Vagina (tissue), 2 donors: ENCODE measurements at places on chromosomes 2 and 18. TPM values are rescaled to one million over a fixed set of nuclear protein-coding genes. Genes with fewer than 3 reads are reported as not detected.

- no peak within 1 kb of the TSS for H3K27ac ChIP-seq
- peaks cover 9% of the 10 kb centered on the region for H3K4me1 ChIP-seq
- H3K27me3 ChIP-seq: no peaks in the 10 kb centered on the region
- no peaks in the 10 kb centered on the region for H3K36me3 ChIP-seq
Measured at GRCh38 chr18:4455113-4455811, at the start of gene DLGAP1. Gene DLGAP1 (minus strand): TSS chr18:4455307.

DNA sequence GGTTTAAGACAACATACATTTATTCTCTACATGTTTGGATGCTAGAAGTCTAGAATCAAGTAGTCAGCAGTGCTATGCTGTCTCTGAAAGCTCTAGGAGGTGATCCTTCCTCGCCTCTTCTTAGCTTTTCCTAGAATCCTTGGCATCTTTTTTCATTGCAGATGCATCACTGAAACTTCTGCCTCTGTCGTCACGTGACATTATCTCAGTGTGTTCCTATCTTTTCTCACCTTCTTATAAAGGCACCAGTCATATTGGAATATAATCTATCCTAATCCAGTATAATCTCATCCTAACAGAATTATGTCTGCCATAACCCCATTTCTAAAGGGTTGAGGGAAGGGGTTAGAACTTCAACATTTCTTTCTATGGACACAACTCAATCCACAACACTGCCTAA is 851.2 kb upstream of the CRIM1 start:
- H3K4me1 ChIP-seq: no peaks in the 10 kb centered on the region
- no peaks in the 10 kb centered on the region for H3K36me3 ChIP-seq
- no peak overlapping the region for H3K4me3 ChIP-seq
- no peak overlapping the region for H3K27ac ChIP-seq
- H3K27me3 ChIP-seq: no peaks in the 10 kb centered on the region

GRCh38 chr2:64485331-64485730 is 31.4 kb downstream of the LGALSL start:
- DNase-seq: no peak
- H3K27me3 ChIP-seq: no peaks in the 10 kb centered on the region
- H3K4me3 ChIP-seq: no peak overlapping the region
- H3K4me1 ChIP-seq: peaks cover 13% of the 10 kb centered on the region

GRCh38 chr2:160402501-160402900 is 91.1 kb downstream of the RBMS1 start:
- H3K27me3 ChIP-seq: no peaks in the 10 kb centered on the region
- DNase-seq: no peak
- no peak overlapping the region for H3K4me3 ChIP-seq
- H3K4me1 ChIP-seq: peaks cover 85% of the 10 kb centered on the region

GRCh38 chr18:72456802-72457201 is 87.3 kb downstream of the CBLN2 start:
- no peak overlapping the region for H3K4me3 ChIP-seq
- DNase-seq: no peak
- H3K4me1 ChIP-seq: no peaks in the 10 kb centered on the region

- no peaks in the 10 kb centered on the region for H3K36me3 ChIP-seq
- peaks cover 20% of the 10 kb centered on the region for H3K4me1 ChIP-seq
- H3K27ac ChIP-seq: no peak overlapping the region
Measured at GRCh38 chr2:68429311-68429826, 37.7 kb downstream of the FBXO48 start.

GRCh38 chr18:57627488-57627887 is 5.9 kb upstream of the NARS1 start:
- H3K4me1 ChIP-seq: peaks cover 14% of the 10 kb centered on the region
- H3K27me3 ChIP-seq: no peaks in the 10 kb centered on the region
- DNase-seq: no peak
- H3K36me3 ChIP-seq: no peaks in the 10 kb centered on the region

Gene ANKRD62
- 1.2 TPM for total RNA-seq

Gene TUBB6
- total RNA-seq: 450 TPM

- H3K27me3 ChIP-seq: no peaks in the 10 kb centered on the region
- H3K4me1 ChIP-seq: no peaks in the 10 kb centered on the region
- H3K4me3 ChIP-seq: no peak overlapping the region
- DNase-seq: no peak
- H3K27ac ChIP-seq: no peak overlapping the region
Measured at GRCh38 chr2:178359192-178359912, 91.6 kb downstream of the PRKRA start.

Gene ZNF521
- total RNA-seq: 18.7 TPM

DNA sequence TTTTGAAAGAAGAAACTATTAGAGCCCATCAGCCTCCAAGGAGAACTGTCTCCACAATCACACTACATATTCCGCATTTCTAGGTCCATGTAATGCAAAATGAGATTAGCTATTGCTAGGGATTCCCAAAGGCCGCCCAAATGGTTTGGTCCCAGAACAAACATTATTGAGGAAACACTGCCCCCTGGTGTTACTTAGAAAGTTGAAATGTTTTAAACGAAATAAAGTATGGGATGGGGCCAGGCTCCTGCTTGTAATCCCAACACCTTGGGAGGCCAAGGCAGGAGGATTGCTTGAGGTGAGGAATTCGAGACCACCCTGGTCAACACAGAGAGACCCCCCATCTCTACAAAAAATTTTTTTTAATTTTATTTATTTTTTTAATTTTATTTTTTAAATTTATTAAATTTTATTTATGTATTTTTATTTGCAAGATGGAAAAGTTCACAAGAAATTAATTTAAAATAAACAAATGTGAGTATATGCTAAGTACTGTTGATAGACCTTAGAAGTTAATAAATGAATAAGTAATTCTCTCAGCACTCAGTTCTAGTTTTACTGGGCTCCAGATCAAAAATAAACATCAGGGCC is 5.5 kb downstream of the NHEJ1 start:
- H3K36me3 ChIP-seq: no peaks in the 10 kb centered on the region
- no peaks in the 10 kb centered on the region for H3K27me3 ChIP-seq

GRCh38 chr2:161961061-161961460 is 113.0 kb downstream of the DPP4 start:
- no peaks in the 10 kb centered on the region for H3K36me3 ChIP-seq
- DNase-seq: no peak
- no peak overlapping the region for H3K4me3 ChIP-seq
- H3K4me1 ChIP-seq: no peaks in the 10 kb centered on the region

GRCh38 chr2:134161170-134161547 is 92.7 kb upstream of the MGAT5 start:
- H3K4me3 ChIP-seq: no peak overlapping the region
- peaks cover 11% of the 10 kb centered on the region for H3K4me1 ChIP-seq
- no peaks in the 10 kb centered on the region for H3K36me3 ChIP-seq
- no peak overlapping the region for H3K27ac ChIP-seq
- no peaks in the 10 kb centered on the region for H3K27me3 ChIP-seq

DNA sequence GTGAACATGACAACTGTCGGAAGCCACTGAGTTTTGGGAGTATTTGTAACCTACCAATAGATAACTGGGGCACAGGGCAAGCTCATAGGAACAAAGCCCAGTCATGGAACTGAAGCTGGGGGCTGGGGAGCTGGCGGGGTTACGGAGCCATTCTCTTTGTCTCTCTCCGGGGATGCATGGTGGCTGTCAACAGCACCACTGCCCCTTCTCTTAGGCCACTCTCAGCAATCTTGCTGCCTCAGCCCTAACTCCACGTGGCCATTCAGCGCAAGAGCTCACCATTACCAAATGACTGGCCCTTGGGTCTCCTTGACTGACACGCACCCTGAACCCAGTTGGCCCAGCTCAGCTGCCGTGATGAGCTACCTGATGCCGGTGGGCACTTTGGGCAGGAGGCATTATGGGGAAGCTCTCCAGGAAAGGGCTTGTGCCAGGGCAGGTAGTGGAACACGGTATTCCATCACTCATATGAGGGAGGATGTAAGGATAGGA is 33.6 kb upstream of the ODC1 start:
- H3K27me3 ChIP-seq: no peaks in the 10 kb centered on the region
- H3K27ac ChIP-seq: no peak overlapping the region
- H3K36me3 ChIP-seq: no peaks in the 10 kb centered on the region

DNA sequence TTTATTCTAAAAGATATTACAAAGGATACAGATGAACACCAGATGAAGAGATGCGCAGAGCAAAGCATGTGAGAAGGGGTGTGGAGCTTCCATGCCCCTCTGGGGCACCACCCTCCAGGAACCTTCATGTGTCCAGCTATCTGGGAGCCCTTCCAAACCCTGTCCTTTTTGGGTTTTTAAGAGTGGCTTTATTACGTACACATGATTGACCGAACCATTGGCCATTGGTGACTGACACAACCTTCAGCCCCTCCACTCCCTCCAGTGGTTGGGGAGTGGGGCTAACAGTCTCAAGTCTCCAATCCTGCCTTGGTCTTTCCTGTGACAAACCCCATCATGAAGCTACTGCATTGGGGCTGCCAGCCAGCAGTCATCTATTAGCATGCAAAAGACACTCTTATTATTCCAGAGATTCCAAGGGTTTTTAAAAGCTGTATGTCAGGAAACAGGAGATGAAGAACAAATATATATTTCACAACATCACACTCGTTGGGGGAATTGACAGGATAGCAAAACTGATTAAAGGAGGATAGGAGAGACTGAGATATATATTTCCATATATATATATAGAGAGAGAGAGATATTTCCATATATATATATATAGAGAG is 19.4 kb downstream of the IL1B start:
- no peaks in the 10 kb centered on the region for H3K27me3 ChIP-seq
- H3K4me1 ChIP-seq: peaks cover 10% of the 10 kb centered on the region
- no peak overlapping the region for H3K27ac ChIP-seq
- H3K4me3 ChIP-seq: no peak overlapping the region
- no peak for DNase-seq

- H3K4me3 ChIP-seq: no peak overlapping the region
- H3K27ac ChIP-seq: no peak overlapping the region
- no peak for DNase-seq
- H3K27me3 ChIP-seq: no peaks in the 10 kb centered on the region
- H3K4me1 ChIP-seq: no peaks in the 10 kb centered on the region
Measured at GRCh38 chr2:218249691-218250090, 11.1 kb upstream of the GPBAR1 start.

Gene HPCAL1
- 43.7 TPM for total RNA-seq

- H3K27ac ChIP-seq: no peak overlapping the region
- H3K4me1 ChIP-seq: peaks cover 5% of the 10 kb centered on the region
- H3K27me3 ChIP-seq: no peaks in the 10 kb centered on the region
- no peaks in the 10 kb centered on the region for H3K36me3 ChIP-seq
- no peak for DNase-seq
Measured at GRCh38 chr2:70674636-70675430, 93.2 kb downstream of the ADD2 start.

GRCh38 chr2:18464913-18465312 is 95.5 kb downstream of the RDH14 start:
- no peak overlapping the region for H3K4me3 ChIP-seq
- no peak overlapping the region for H3K27ac ChIP-seq
- no peak for DNase-seq
- no peaks in the 10 kb centered on the region for H3K4me1 ChIP-seq
- H3K36me3 ChIP-seq: no peaks in the 10 kb centered on the region
- no peaks in the 10 kb centered on the region for H3K27me3 ChIP-seq

- H3K4me3 ChIP-seq: no peak overlapping the region
- H3K27me3 ChIP-seq: no peaks in the 10 kb centered on the region
- no peak for DNase-seq
- no peak overlapping the region for H3K27ac ChIP-seq
- H3K4me1 ChIP-seq: peaks cover 13% of the 10 kb centered on the region
Measured at GRCh38 chr2:121202541-121203310, 82.3 kb downstream of the TFCP2L1 start.

DNA sequence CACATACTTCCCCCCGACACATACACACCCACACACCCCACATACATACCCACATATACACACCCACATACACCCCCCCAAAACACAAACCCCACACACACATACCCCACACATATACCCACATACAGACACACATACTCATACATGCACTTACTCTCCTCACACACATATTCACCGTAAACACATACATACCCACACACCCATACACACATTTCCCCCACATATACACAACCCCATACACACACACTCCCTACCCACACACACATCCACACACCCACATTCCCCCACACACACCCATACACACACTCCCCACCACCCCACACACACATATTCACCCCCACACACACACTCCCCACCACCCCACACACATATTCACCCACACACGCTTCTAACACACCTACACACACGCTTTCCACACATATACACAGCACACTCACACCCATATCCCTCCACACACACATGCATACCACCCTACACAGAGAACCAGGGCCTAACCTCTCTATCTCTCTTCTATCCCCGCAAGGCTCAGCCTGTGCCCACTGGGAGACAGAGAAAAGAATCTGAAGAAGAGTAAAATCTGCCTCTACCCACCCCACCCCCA is 182.4 kb upstream of the ETAA1 start:
- H3K4me1 ChIP-seq: no peaks in the 10 kb centered on the region
- no peaks in the 10 kb centered on the region for H3K27me3 ChIP-seq
- H3K4me3 ChIP-seq: no peak overlapping the region
- no peak for DNase-seq
- H3K36me3 ChIP-seq: no peaks in the 10 kb centered on the region

DNA sequence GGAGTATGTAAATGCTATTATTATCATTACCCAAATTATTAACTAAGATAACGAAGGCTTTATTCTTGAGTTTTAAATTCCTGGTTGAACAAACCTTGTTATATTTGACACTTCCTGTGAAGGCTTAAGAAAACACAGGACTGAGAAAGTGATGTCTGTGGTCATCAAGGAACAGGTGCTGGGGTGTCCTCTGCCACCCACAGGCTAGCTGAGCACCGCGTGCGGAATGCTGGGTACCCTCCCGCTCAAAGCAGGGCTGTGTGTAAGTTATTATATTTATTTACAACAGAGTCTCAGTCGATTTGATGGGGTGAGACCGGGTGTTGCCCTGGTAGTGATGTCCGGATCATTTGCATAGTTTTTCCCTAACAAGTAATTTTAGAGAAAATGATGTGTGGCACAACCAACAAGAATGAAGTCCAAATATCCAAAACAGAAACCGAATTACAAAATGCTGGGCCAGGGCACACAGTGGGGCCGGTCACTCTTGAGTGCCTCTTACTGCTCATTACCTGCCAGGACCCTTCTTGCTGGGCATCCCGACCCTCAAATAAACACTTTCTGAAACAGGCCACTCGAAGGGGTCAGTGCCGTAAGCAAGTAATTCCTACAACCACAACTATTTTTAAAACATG is 49.2 kb downstream of the TMEM18 start:
- H3K36me3 ChIP-seq: no peaks in the 10 kb centered on the region
- no peak overlapping the region for H3K4me3 ChIP-seq
- no peak overlapping the region for H3K27ac ChIP-seq
- no peaks in the 10 kb centered on the region for H3K27me3 ChIP-seq
- DNase-seq: no peak

Gene OR6B2
- total RNA-seq: not detected

GRCh38 chr2:116435648-116436047 is 1378.8 kb upstream of the DDX18 start:
- no peak overlapping the region for H3K4me3 ChIP-seq
- no peaks in the 10 kb centered on the region for H3K4me1 ChIP-seq
- no peak overlapping the region for H3K27ac ChIP-seq
- no peaks in the 10 kb centered on the region for H3K36me3 ChIP-seq
- DNase-seq: no peak

Gene ALK
- total RNA-seq: 0.74 TPM

- no peaks in the 10 kb centered on the region for H3K36me3 ChIP-seq
- peaks cover 25% of the 10 kb centered on the region for H3K4me1 ChIP-seq
- H3K27me3 ChIP-seq: no peaks in the 10 kb centered on the region
- peak; percentile 44 for DNase-seq
- H3K27ac ChIP-seq: no peak overlapping the region
Measured at GRCh38 chr2:6973895-6974545, 56.8 kb downstream of the RNF144A start.

Gene PELI1
- total RNA-seq: 60.4 TPM
